Left renal pelvis (tissue), 4 donors: ENCODE measurements at places on chromosomes 3 and 15.

DNA sequence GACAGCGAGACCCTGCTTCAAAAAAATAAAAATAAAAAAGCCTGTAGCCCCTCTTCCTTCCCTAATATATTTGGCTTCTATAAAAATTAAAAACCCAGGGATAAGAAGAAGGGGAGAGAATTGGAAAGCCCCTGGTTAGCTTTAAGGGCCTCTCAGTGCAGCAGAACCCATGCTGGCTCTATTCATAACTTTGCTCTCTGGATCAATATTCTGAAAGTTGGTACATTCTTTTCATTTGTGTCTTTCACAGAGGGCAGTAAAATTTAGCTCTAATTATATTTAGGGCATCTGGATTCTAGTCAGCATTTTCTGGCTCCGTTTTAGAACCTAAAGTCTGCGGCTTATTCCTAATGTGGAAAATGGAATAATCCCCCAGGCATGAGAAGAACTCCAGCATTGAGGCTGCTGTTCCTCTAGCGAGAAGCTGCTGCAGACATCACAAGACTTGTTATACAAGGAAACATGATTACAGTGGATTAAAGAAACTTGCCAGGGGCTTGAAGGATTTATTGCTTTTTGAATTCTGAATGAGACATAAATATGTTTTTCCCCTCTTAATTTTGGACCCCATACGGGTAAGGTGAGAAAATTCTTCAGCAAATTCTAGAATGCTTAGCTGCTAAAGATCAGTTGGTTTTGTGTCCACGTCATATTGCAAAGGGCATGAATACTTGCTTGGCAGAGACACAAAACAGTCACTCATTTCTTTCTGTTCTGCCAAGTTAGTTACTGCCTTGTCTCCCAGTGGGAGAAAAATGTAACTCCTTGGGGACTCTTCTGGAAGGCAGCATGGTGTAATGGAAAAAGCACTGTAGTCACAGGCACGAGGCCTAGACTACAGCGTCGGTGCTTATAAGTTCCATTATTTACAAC, 177.7 kb downstream of the VGLL4 start:
- no peak for DNase-seq

DNA sequence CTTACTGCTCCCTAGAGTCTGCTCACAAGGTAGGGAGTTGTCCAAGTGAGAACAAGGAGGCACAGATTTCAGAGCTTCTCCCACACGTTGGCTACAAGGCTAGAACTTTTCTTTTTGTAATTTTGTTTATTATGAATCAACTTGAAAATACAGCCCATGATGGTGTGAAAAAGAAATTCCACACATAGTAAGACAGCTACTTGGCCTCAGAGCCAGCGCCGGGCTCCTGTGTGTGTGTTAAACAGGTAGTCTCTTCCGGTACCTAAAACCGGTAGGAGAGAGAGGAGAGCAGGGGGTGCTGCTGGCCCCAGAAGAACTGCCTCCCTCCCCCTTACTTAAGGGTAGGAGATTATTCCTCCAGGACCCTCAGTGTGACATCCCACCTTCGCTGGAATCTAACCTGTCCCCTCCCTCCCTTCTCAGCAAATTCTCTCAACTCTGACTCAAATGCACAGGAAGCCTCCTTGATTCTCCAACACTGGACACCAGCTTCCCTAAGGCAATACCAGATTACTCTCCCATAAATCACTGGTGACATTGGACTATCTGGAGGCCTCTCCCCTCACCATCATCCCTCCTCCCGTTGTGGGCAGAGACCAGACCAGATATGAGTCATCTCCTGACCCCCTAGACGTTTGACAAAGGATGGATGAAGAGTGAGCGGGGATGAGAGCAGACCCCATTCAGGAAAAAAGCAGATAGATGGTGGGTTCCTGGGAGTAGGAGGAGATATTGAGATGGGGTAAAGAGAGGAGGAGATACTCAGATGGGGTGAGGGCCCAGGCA, 4.5 kb upstream of the IP6K1 start:
- no peak for DNase-seq

DNA sequence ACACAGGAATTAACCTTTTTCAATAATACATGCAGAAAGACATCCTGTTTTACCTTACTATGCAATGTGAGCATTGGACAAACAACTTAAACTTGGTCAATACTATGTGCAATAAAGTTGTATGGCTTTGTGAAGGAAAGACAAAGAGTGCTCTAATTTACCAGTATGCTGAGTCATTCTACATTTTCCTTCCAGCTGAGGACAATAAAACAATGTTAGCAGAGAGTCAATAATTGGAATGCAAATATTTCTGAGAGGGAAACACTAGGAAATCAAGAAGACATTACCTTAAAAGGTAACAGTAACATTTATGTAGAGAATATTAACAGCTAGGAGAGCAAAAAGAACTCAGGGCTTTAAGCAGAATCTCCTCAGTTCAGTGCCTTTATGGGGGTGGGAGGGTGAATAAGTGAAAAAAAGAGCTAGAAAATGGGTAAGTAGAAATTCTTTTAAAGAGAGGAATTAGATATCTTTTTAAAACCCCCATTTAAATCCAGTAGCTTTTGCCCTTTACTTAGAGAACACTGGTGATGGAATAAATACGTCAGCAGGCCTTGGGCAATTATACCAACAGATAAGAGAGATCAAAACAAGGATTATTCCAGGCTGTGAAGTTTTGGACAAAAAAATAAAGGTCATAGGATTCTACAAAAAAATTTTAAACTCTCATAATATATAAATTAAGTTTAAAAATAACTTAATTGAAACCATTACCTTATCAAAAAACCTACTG, 11.6 kb upstream of the HGD start:
- no peak for DNase-seq

GRCh38 chr3:140343211-140344081, 334.4 kb upstream of the TRIM42 start:
- DNase-seq, result no peak

GRCh38 chr3:173892547-173892946, 495.0 kb downstream of the NLGN1 start:
- DNase-seq, result no peak

- no peak for DNase-seq
Observed at GRCh38 chr3:189690237-189690636, 59.0 kb downstream of the TP63 start.

- DNase-seq, result no peak
Observed at GRCh38 chr15:68783226-68784058, 37.3 kb downstream of the ANP32A start.

DNA sequence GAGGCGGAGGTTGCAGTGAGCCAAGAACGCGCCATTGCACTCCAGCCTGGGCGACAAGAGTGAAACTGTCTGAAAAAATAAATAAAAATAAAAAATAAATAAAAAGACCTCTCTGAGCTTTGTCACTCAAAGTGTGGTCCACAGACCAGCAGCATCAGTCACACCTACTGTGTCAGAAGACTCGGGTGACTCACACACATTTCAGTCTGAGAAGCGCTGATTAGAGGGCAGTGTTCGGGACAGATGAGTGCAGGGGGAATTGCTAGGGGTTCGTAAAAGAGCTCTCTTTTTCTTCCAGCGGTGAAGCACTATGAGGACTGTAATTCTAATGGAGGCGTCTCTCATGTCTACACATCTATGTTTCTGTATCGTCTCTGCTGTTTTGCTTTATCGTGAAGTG, 5.7 kb downstream of the PODXL2 start:
- no peak for DNase-seq

DNA sequence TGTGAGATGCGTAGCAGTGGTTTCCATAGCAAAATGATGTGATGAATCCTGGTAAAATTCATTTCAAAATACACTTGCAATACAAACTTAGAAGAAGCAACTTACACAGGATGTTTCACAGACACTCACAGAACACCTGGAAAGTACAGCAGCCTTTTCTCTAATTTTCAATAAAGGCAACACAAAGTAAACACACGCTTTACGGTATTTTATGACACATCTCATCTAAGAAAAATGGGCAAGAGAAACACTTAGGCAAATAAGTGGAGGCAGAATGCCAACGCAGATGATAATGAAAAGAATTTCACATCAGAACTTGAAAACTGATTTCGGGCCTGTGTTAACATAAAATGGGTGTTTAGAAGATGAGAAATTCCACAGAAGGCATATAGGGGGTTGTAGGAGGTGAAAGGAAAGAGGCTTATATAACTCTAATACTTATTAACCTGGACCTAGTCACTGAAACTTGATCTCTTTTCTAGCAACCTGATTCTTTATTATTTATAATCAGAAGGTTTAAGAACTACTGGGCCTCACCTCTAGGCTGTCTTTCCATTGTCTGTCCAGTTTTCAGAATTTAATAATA, 25.6 kb upstream of the MAP3K13 start:
- no peak for DNase-seq

- no peak for DNase-seq
Observed at GRCh38 chr3:14186854-14187458, 8.3 kb downstream of the LSM3 start.

DNA sequence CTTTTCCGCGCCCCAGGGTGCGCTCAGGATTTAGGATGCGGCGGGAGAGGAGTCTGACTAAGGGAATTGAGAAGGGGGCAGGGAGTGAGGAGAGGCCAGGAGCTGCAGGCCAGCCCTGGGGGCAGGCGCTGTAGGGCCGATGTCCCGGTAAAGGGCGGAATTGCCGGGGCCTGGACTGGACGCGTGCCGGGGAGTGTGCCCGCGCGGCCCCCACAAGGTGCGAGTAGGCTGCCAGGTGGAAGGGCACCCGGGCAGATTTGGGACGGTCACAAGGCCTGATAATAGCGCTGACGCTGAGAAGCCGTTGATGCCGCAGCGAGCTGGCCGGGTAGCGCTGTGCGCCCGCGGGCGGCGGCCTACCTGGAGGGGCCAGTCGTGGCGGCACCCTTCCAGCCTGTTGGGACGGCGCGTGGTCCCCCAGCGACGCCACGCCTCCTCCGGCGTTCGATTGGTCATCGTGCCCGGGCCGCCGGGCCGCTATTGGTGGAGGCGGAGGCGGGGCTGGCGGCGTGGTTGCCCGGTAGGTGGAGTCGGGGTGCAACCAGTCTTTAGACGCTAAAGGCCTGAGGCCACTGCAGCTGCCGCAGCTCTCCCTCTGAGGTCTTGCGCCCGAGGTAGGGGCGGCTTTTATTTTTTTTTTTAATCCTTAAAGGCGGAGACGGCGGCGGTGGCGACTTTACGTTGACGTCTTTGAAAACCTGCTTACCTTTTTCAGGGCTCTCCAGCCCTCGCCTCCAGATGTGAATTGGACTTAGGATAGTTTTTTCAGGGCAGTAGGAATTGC, 903 bp downstream of the SLC25A38 start:
- DNase-seq, result peak; percentile 77

DNA sequence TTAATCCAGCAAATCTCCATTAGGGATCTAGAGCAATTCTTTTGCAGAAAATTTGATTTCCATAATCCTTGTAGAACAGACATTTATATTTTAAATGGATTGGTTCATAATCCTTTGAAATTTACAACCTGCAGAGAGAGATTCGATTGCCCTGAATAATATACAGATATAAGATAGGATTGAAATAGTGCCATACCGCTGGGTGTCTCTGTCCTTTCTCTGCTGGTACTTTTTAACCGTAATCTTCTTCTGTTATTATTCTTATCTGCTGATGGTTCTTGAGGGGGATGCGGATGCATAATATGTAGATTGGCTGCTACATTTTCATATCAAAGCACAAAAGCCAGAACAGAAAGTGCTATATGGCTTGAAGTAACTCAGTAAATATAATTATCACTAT, 182.2 kb downstream of the CFAP20DC start:
- no peak for DNase-seq

- no peak for DNase-seq
Observed at GRCh38 chr3:50147447-50147846, 7.7 kb upstream of the SEMA3F start.

DNA sequence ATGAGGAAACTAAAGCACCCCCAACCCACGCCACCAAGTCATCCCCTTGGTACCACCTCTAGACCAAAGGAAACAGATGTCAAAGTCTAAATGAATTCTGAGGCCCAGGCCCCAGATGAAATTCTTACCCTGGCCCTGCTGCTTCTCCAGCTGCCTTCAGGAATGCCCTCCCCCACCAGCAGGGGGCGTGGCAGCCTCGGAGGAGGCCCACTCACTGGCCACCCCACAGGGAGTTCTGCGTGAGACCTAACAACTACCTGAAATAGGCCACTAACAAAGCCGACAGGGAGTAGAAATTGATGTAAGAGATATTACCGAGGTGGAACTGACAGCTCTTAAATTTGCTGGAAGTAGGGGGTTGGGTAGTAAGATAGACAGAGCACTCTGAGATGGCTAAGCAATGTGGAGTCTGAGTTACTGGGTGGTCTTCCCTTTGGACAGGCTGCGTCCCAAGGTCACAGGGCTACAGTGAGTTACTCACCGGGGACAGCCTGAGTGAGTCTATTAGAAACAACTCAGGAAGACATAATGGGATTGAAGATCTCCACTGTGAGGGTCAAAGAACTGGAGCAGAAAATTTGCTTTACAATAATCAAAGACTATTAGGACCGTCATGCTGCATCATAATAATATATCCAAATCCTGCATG, 240.7 kb downstream of the SHOX2 start:
- no peak for DNase-seq

DNA sequence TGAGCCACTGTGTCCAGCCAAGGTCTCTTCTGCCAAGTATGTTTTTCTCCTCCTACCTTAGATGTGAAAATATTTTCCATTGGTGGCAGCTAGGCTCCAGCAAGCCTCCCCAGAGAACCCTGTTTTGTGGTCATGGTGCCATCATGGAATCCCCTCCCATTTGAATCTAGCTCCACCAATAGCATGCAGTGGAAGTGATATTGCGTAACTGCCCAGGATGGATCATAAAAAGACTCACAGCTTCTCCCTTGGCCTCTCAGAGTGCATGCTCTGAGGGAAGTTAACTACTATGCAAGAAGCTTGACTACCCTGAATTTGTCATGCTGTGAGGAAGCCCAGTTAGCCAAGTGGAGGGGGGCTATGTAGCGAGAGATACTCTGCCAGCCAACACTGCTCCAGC, 27.5 kb downstream of the CRYGS start:
- no peak for DNase-seq

- no peak for DNase-seq
Observed at GRCh38 chr3:42192334-42193200, 73.4 kb downstream of the CCK start.

- DNase-seq, result no peak
Observed at GRCh38 chr3:11482021-11482420, 161.7 kb downstream of the VGLL4 start.

DNA sequence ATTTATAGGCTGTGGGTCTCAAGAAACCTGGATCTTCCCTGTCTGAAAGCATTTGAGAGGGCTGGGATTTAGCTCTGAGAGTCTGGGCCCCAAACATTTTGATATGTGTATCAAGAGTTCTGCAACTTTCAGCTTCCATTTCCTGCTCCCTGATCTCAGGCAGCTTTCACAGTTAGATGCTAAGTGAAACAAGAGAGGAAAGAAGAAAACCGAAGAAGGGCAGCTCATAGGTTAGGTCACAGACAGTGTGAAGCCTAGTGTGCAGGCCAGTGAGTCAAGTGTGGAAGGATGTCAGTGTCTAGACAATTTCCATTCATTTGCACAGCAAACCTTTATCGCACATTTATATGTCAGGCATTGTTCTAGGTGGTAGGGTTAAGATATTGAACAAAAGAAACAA, 173.6 kb upstream of the PROK2 start:
- DNase-seq, result no peak

- DNase-seq, result no peak
Observed at GRCh38 chr3:156299569-156299968, 179.2 kb downstream of the KCNAB1 start.
